ENCODE measurements at places on chromosomes 11 and 22.

- no peak for DNase-seq
Measured at GRCh38 chr11:77475206-77475605, 1.3 kb upstream of the PAK1 start.

DNA sequence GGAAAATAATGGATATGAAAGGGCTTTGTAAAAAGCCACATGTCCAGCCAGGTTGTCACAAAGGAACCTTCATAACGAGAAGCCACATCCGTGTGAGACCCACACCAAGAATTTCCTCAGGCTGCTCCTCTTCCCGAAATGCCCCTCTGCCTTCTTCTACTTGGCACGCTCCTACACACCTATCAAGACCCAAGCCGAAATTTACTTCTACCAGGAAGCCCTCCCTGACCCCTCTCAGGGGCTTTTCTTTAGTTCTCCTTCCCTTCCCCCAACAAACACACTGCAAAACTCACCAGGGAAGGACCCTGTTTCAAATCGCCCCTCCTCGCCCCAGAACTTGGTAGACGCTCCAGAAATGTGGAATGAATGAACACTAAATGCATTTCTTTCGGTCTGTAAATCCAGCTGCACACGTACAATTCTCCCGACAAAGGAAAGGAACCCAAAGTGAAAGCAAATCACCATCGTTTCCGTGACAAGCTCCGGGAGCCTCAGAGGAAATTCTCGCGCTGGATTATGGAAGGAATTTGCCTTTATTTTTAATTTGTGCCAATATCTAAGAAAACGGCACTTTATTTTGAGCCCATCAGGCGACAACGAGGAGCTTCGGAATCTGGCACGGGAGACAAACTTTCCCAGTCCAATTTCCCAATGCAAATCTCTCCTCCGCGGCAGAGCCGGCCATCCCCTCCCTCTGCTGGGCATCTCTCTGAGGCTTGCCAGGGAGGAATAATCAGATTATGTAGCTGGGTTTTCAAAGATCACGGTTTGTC is 13.2 kb upstream of the SHISAL1 start:
- DNase-seq = no peak

- no peak for DNase-seq
Measured at GRCh38 chr11:22084056-22084455, 108.8 kb upstream of the ANO5 start.

- DNase-seq = no peak
Measured at GRCh38 chr11:124311670-124312069, 2.1 kb downstream of the OR8D1 start.

DNA sequence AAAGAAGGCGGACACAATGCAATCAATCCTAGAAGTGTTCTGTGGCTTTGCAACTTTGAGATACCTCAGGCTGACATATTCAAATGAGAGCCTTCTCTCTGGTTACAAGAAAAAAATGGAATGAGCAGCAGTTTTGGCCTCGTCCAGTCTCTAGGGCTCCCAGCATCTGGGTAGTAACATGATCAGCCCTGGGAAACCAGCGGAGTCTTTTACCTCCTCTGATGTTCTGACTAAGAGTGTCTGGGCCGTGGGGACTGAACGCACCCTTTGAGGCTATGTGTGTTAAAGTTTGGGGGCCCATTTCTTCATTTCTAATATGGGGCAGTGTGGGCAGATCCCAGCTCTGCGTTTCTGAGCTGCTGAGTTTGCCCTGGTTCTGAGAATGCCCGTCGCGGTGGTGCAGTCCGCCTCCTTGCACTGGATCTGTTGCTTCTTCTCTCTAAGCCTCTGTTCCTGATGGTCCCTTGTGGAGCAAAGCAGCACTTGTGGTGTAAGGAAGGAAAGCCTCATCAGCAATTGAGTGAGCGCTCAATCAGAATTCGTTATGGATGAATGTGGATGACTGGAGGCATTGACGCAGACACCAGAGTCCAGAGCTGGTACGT is 8.1 kb downstream of the PARVB start:
- no peak for DNase-seq

- DNase-seq = no peak
Measured at GRCh38 chr11:77129069-77129841, 1.2 kb downstream of the MYO7A start.
